NCI-H1092 (cell line): ENCODE measurements at places on chromosomes 3 and 15.
A peak's percentile ranks its signal among the peaks of the same experiment; 100 is the strongest.

GRCh38 chr3:172102883-172103310 lies 63.5 kb downstream of the FNDC3B start:
- DNase-seq: no peak

- DNase-seq: no peak
Measured at GRCh38 chr3:39637807-39638206, 170.3 kb downstream of the MOBP start.

GRCh38 chr3:179526989-179527391 lies 35.7 kb upstream of the ACTL6A start:
- DNase-seq: peak; percentile 1

- no peak for DNase-seq
Measured at GRCh38 chr3:131505421-131505820, 2.6 kb upstream of the MRPL3 start.

- DNase-seq: no peak
Measured at GRCh38 chr3:16866571-16866970, 18.2 kb upstream of the PLCL2 start.

DNA sequence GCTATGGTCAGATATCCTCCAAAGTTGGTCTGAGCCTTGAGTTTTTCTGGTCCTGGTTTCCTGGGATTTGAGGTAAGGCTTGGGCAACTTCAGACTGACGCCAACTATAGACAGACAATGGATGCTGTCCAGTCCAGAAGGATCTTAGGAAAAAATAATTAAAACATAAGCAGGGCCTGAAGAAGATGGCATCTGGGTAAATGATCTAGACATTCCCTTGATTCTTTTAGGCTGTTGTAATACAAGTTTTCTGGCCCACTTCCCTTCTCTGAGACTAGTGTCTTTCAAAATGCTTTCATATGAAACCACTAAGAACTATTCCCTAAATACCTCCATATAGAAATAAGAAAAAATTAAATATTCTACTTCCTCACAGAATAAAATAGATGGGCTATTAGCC lies 47.7 kb upstream of the PLXND1 start:
- DNase-seq: no peak

GRCh38 chr15:96331945-96332636 lies 1.6 kb downstream of the NR2F2 start:
- peak; percentile 43 for DNase-seq

DNA sequence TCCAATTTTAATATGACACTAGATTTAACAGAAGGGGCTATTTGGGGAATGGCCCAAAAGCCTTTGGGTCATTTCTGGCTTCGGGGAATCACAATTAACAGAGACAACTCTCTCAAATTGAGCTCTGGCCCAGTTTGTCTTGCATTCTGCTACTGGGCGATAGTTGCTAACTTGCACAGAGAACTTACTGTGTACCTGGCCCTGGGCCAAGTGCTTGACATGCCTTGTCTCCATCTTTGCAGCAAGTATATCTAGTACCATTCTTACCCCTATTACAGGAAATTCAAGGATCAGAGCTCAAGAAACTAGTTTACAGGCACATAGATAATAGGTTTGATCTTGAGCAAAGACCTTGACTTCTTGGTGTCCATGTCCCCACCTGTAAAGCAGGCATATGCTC lies 175.7 kb downstream of the TMEM108 start:
- DNase-seq: no peak

DNA sequence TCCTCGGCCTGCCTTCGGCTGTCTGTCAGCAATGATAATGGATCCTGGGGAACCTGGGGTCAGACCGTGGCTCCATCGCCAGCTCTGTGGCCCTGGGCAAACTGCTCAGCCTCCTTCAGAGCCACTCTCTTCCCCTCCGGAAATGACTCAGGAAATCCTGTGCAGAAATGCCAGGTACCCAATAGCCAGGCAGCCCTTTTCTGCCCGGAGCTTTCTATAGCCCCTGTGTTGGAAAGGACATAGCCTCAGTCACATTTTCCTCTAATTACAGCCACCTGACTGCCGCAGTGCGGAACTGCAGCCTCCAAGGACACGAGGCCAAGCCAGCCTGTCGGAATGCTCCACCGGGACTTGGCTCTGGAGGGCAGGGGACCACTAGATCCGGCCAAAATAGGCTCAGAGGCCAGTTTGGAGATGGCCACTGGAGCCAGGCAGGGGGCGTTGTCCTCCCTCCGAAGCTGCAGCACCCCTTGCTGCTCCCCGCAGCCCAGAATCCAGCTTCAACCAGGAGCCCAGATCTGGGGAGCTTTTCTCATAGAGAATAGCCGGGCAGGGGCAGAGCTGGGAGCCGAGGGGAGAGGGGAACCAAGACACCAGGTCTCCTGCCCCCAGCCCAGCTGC lies 11.6 kb upstream of the ZXDC start:
- DNase-seq: no peak

GRCh38 chr3:80677796-80678195 lies 910.0 kb upstream of the ROBO1 start:
- no peak for DNase-seq

DNA sequence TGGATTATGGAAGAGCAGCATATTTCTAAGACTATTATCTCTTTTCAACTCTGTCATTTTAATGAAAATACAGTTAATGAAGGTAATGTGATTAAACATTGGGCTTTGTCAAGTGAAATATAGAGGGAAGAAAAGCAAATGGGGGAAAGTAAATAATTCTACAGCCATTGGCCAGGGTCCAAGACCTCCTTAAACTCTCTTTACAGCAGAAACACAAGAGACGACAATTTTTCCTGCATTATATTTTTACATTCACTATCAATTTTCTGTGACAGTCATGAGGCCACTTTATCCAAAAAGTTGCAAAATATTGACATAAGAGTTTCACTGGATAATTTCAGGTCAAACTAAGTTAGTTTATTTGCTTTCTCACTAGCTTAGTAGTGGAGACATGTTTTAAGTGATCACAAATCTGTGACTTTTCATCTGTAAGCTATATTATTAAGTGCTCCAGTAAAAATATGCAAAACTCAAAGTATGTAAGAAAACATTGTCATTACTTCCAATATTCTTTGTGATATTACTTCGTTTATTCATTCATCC lies 385.9 kb upstream of the DPH6 start:
- DNase-seq: no peak

GRCh38 chr15:39327005-39327730 lies 253.7 kb upstream of the THBS1 start:
- DNase-seq: no peak

DNA sequence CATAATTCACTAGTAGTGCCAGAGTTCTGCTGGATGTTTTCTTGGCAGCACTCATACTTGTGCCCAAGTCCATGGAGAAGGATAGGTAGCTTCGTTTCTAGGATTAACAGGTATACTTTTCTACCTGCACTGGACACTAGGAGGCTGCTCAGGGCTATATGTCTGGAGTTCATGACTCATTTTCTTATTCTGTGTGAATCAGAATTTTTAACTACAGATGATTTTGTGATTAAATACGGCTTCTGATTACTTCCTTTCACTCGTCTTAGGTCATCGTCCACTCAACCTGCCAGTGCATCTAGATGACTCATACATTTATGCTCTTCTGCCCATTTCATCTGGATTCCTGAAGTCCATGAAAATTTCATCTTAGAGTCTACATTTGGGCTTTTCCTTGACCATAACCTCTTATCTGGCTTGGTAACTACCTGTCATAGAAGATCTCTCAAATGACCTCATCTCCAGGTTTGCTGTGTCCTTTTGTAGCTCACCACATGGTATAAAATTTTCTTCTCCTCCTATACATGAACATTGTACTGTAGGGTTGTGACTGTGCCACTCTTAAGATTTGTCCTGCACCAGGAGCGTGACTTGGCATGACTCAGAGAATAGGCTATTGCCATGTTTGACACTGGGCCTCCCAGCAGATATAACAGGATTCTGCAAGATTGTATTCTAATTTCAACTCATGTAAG lies 66.7 kb upstream of the GCSAM start:
- DNase-seq: no peak

- DNase-seq: no peak
Measured at GRCh38 chr3:52834871-52835501, at the start of gene MUSTN1. TSS of gene MUSTN1 (minus strand) at chr3:52835019. CDS start at chr3:52834948, 71 bp downstream.

GRCh38 chr15:51075364-51075763 lies 19.3 kb downstream of the TNFAIP8L3 start:
- no peak for DNase-seq

DNA sequence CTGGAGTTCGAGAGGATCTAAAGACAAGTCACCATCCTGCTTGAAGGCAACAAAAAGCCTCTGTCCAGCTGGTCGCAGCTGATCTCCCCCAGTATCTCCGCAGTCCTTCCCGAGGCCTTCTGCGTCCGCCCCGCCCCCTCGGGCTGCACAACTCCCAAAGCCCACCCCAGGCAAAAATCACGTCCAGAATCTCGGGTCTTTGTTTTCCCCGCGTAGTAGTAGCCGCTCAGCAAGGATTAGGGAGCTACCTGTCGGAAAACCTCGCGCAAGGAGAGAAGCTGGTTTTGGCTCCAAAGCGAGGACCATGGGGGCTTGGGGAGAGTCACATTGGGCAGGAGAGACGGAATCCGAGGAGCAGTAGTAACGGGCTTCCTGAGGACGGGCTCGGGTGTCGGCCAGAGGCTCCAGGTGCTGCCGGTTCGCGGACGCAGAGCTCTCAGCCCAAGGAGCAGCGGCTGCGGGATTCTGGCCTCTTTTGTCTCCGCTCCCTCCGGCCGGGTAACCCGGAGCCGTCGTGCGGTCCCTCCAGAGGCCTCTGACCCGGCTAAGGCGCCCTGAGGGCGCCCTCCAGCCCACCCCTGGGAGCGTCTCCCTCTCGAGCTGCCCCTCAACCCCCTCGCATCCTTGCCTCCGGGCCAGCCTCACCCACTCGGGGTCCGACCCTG lies 401 bp downstream of the ZSCAN29 start:
- no peak for DNase-seq

- peak; percentile 87 for DNase-seq
Measured at GRCh38 chr15:40830884-40831283, 2.4 kb upstream of the PPP1R14D start.

DNA sequence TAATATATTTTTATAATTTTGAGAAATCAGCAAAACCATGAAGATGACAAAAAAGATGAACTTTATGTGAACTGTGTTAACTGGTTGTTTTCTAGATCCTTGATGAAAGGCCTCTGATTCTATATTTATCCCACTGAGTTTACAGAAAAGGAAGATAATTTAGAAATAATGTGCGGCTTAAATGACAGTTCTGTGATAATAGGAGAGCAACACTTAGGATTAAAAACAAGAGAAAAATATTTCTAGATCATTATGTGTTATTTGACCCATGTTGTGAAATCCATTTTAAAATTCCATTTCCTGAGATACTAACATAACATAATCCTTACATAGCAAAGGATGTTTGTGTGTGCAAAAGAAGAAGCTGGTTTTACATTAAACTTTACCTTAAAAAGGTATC lies 598.0 kb downstream of the DIPK2A start:
- no peak for DNase-seq

- DNase-seq: no peak
Measured at GRCh38 chr3:144104186-144104585, 132.6 kb downstream of the DIPK2A start.

DNA sequence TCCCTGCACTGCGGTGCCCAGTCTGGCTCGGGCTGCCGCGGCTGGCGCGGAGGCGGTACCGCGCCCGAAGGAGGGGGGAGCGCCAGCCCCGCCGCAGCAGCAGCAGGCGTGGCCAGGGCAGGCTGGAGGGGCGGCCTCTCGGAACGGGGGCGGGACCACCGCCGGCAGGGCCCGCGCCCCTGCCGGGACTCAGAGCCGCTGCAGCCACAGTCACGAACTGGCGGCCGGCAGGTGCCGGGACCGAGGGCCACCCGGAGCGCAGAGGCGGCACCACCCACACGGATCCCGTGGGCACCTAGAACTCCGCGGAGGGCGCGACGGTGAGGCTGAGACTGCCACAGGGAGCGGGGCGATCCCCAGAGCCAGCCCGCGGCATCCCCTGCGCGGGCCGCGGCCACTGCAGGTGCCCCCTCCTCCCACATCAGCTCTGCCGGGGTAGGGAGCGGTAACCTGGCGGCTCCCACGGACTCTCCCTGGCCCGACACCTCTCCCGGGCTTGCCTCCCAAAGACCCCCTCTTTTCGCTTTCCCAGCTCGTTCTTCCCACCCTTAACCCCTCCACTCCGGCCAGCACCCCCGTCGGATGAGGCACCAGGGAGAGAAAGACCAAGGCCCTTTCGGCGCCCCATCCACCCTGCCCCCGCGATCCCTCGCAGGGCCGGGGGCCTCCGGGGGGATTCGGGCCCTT lies at the start of gene VWA5B2:
TSS of gene VWA5B2 (plus strand) at position 192 of the 687 bp plus-strand sequence. CDS start 944 bp downstream, outside the sequence.
- DNase-seq: peak; percentile 44

DNA sequence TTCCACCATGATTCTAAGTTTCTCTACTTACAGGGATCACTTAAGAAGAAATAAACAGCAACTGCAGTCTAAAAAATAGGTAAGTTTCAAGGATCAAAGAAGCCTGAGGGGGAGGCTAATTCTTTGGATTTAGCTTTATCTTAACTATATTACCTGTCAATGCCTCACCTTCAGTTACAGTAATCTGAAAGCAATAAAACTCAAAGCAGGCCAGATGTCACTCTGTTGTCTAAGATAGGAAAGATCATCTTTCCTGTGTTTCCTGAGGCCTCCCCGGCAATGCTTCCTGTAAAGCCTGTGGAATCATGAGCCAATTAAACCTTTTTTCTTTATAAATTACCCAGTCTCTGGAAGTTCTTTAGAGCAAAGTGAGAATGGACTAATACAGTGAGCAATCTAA lies 60.2 kb downstream of the NPTN start:
- no peak for DNase-seq

DNA sequence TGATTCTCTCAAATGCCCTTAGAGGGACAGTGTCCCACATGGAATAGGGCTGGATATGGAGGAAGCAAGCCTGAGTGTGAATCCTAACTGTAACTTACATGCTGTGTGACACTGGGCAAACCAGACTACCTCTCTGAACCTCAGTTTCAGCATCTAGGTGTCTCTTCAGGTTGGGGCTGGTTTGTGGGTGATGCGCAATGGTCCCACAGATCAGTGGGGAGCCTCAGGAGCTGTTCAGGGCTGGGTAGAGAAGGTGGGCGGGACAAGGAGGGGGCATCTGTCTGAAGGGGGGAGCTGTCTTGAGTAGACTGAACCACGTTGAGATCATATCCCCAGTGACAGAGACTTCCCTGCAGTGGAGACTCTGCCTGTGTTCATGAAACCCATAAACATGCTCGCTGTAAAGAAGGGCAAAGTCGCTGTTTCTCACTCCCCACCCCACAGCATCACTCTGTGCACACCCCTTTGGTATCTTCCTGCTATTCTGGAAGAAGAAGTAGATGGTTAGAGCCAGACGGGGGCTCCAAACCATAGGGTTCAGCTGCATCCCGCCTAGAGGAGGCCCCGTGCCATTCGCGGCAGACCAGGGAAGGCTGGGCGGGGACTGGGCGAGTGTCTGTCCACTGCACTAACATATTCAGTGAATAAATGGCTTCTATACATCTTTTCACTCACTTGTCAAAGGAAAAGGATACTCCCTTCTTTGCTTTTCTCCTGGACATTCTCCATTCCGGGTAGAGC lies 28.4 kb downstream of the SRPRB start:
- DNase-seq: no peak

GRCh38 chr3:122916580-122916979 lies 111.0 kb downstream of the SEMA5B start:
- no peak for DNase-seq

DNA sequence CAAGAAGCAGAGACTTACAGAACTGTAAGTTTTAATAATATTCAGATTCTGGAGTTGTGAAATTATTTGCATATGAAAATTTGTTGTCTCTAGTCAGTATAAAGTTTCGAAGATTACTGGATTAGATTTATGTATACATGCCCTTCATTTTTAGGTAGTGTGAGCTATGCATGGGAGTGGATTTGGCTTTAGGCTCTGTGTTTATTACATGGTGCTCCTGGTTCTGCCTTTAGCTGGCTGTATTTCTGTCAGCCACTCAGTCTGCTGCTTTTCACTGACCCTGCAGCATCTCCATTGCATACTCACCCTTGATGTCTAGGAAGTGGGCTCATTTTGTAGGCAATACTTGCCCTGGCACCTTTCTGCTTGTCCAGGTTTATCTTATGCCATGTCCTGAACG lies 147.5 kb upstream of the LRRFIP2 start:
- DNase-seq: no peak
